ENCODE measurements at places on chromosomes 4 and X. TPM values are rescaled to one million over a fixed set of nuclear protein-coding genes. Genes with fewer than 3 reads are reported as not detected.

The ASB12 gene
- not detected for total RNA-seq

The FGF5 gene
- total RNA-seq, result not detected

The WDR17 gene
- 8.5 TPM for total RNA-seq

The TLR1 gene
- 15.7 TPM for total RNA-seq

The TMPRSS11F gene
- not detected for total RNA-seq

The EFNB1 gene
- 127 TPM for total RNA-seq

The GAGE12H gene
- not detected for total RNA-seq
